ENCODE measurements at places on chromosomes 11 and 22. TPM values are rescaled to one million over a fixed set of nuclear protein-coding genes. Genes with fewer than 3 reads are reported as not detected.
A peak's percentile ranks its signal among the peaks of the same experiment; 100 is the strongest.

GRCh38 chr22:21666786-21667185, 974 bp downstream of the PPIL2 start:
- DNase-seq = no peak

DNA sequence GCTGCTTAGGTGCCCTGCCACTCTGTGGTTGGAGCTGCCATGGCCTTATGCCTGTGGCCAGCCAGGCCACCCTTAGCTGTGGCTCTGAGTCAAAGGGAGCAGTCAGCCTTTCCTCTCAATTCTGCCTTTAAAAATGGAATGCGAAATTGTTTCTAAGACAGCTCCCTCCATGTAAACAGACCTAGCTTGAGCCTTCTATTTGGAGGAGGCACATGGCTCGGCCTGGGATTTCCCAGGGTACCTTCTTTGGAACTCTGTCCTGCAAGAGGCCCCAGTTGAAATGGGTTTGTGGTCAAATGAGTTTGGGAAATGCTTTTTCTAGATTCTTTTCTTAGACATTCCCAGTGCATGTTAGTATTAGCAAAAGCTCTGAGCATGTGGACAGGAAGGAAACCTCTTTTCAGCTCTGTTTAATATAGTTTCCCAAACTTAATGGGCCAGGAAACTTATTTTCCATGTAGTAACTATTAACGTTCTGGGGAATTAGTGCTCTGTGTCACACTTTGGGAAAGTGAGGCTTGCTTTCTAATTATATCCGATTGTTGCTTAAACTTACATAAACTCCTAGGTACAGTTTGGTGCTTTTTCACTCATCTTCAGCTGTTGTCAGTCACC, 7.8 kb downstream of the PHOX2A start:
- DNase-seq = peak; percentile 50

DNA sequence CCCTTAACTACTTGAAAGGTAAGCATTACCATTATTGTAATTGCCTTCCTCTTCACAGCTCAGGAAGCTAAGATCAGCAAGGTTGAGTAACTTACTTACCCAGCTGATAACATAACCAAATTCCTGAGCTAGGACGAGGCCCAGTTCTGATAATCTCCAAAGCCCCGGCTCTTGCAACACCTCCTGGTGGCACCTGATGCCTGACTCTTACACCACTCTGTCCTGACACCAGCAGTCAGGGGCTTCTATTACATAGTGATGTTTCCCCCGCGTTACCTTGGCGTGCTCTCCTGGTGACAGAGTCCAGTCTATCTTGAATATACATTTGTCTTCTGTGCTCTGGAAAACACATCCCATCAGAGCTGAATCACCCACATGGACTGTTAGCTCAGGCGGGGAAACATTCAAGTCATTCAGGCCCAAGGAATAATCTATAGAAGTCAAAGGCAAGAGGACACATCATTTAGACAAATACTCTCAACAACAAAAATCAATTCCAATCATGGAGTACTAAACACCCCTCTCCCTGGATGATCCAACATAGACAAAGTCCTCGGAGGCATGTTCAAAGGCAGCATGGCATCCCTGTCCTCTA, 12.6 kb downstream of the JAML start:
- no peak for DNase-seq

DNA sequence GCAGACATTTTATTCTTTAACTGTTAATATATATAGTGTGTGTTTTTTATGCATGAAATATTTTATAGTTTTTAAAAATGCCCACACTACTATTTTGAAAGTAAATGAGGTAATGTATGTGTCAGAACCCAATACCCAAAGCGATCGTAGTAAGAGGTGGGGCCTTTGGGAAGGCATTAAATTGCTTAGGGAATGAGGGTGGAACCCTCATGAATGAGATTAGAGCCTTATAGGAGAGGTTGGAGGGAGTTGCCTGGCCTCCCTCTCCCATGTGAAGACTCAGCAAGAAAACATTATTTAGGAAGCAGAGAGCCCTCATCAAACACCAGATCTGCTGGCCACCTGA, 11.1 kb downstream of the KLHL35 start:
- no peak for DNase-seq

DNA sequence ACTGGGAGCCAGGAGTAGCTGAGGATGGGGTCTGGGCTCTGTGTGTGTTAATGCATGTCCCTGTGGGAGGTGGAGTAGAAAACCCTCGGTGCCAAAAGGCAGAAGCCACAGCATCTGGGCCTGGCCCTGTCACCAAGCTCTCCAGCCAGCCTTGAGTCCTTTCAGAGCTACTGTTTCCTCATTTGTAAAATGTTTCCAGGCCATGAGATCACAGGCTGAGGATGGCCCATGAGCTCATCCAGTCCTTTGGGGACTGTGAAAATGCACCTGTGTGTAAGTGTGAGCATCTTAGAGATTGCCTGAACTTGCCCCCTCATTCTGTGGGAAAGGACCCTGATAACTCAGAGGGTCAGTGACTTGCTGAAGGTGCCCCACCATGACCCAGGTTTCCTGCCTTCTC, 9.1 kb downstream of the ANKK1 start:
- DNase-seq = no peak

DNA sequence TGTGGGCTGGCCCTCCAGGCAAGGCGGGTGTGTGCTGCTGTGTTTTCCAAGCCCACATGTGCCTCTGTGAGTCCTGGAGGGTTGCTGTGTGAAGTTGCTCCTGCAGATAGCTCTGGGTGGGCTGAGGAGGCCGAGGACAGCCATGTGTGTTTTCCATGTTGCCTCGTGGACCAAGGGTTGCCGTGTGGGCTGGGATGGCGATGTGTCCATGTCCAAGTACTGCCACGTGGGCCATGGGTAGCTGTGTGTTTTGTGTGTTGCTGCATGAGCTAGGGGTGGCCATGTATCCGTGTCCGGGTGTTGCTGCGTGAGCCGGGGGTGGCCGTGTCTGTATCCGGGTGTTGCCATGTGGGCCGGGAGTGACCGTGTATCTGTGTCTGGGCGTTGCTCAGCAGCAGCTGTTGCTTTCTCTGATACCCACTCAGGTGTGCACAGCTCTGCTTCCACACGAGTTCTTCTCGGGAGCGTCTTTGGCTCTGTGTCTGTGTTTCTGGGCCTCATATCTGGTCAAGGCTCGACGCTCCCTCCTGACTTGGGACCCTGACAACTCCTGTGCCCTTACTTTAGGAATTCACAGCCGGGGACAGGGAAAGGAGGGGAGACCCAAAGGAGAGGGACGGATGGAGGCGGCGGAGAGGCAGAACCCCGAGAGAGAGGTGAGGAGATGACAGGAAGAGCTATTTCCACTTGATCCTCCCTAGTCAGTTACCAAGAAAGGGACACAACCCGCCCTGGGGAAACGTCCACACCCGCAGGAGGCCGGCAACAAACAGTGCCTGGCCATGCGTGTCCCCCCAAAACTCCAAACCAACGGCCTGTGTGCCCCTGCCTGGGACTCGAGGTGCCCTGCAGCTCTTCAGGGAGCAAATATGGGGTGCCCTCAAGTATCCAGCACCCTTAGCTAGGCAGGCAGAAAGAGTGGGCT, 83.1 kb downstream of the PHF21B start:
- DNase-seq = no peak

GRCh38 chr22:39820256-39820655, 73.3 kb downstream of the ENTHD1 start:
- peak; percentile 82 for DNase-seq

GRCh38 chr11:65867284-65868071, 5.1 kb downstream of the EFEMP2 start:
- no peak for DNase-seq

DNA sequence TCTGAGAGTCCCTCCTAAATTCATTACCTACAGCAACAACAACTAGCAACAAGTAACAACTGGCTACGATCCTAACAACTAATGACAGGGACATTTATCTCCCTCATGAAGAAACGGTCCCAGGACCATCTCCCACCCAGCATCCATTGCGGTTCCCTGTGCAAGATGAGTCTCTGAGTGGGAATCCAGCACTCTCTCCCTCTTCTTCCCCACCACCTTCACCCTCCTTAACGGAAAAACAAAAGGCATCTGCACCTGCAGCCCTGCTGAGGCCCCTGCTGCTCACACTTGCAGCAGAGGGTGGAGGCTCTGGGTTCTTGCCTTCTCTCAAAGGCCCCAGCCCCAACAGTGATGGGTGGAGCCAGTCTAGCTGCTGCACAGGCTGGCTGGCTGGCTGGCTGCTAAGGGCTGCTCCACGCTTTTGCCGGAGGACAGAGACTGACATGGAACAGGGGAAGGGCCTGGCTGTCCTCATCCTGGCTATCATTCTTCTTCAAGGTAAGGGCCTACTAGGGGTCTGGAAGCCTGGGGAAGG, at the start of gene CD3G:
CD3G (plus strand) TSS at position 364 of the 535 bp plus-strand sequence; CDS start at position 444, 80 bp downstream.
- DNase-seq = no peak

- peak; percentile 44 for DNase-seq
Measured at GRCh38 chr11:33040033-33040861, 875 bp downstream of the TCP11L1 start.

- DNase-seq = no peak
Measured at GRCh38 chr11:97905101-97905500, 1115.6 kb upstream of the CNTN5 start.

DNA sequence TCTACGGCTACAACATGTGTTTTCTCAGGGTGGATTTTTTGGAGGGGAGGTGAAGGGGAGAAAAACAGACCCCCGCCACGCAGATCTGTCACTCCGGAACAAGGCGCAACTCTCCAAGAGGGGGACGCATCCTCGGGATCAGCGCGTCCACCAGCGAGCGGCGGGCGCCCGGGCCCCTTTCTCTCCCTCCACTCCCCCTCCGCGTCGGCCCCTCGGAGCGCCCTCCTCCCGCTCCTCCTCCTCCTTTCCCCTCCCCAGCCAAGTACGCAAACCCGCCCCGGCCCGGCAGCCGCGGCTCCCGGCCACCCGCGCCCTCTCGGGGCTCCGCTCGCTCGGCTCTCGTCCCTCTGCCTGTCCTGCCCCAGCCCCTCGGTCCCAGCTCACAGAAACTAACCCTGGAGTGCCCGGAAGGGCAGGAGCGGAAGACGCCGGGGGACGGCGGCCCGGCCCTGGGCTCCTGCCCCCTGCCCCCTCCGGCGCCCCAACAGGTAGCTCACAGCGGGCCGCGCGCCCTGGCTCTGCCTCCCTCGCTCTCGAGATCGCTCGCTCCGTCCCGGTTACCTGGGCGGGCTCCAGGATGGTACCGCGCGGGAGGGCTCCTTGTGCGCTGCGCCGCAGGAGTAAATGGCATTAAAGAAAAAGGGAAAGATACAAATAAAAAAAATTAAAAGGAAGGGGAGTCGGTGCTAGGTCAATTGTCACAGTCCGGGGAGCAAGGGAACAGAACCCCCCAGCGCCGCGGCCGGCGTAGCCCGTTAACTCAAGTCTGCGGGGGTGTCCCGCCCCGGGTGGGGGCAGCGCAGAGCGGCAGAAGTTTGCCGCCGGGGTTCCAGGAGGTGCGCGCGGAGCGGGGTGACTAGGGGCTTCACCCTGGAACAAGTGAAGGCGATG, 131.4 kb upstream of the C11orf58 start:
- peak; percentile 41 for DNase-seq

GRCh38 chr11:66448523-66448922, 9.9 kb upstream of the MRPL11 start:
- no peak for DNase-seq

GRCh38 chr11:92240916-92241315, 16.3 kb downstream of the FAT3 start:
- no peak for DNase-seq

- DNase-seq = peak; percentile 28
Measured at GRCh38 chr11:114479331-114479730, 40.1 kb downstream of the REXO2 start.

- DNase-seq = no peak
Measured at GRCh38 chr11:129319751-129320150, 55.9 kb upstream of the BARX2 start.

DNA sequence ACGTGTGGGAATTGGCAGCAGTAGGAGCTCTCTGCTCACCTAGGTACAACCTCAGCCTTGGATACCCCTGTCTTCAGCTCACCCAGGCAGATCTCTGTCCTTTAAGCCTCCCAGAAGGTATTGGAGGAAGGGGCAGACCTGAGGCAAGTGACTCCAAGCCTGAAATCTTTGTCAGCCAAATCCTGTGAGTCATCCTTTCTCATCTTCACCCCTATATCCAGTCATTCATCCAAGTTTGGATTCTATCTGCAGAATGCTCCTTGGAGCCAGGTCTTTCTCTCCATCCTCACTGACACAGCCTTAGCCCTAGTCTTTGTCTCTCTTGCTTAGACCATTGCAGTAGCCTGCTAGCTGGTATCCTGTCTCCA, 10.4 kb upstream of the THY1 start:
- DNase-seq = peak; percentile 77

- no peak for DNase-seq
Measured at GRCh38 chr11:5042091-5042490, 4.2 kb upstream of the OR52J3 start.

H19 gene
- total RNA-seq = not detected

APOA5 gene
- total RNA-seq = not detected

CWC15 gene
- 48.6 TPM for total RNA-seq

ACRV1 gene
- not detected for total RNA-seq

MMP12 gene
- not detected for total RNA-seq

TMEM191B gene
- 0.28 TPM for total RNA-seq

BID gene
- total RNA-seq = 69.5 TPM

ABCC8 gene
- not detected for total RNA-seq

PAMR1 gene
- total RNA-seq = 65.5 TPM

All from IMR-90 (cell line).